ENCODE measurements at places on chromosomes 12 and 14. TPM values are rescaled to one million over a fixed set of nuclear protein-coding genes. Genes with fewer than 3 reads are reported as not detected.

GRCh38 chr12:4031703-4032291 is 158.6 kb upstream of the PARP11 start:
- peak; percentile 71 for DNase-seq

DNA sequence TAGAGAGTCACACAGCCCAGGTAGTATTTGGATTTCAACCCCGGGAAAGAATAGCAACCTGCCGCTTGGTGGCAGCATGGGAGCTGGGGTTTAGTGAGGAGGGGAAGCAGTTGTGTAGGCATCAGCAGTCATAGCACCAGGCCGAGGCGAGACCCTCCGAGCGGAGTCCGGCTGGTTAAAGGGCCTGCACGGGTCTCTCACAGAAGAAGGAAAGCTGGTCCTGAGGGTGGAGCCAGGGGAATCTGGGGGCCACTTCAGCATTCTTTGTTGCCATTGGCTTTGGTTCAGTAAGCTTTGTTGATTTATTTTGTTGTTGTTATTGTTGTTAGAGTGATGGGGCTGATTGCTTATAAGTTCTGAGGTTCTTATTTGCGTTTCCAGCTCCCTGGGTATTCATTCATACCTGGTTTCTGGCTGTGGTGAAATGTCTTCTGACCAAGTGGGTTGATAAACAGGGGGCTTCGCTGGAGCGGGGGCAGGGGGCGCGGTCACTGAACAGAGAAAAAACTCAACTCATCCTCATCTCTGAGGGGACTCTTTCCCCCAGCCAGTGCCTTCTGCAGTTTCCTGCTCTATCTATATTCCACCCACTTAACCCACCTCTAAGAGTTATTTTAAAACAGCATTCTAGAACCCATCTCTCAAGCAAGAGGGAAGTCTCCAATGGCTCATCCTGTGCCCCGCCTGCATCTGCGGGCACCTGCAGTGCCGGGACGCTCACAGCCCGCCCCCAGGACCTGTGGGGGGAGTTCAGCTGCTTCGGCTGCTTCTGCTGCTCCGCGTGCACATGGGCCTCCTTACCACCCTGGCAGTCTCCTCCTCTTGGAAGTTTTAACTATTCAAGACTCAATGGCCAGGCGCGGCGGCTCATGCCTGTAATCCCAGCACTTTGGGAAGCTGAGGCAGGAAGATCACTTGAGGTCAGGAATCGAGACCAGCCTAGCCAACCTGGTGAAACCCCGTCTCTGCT is 11.6 kb downstream of the CKB start:
- DNase-seq, result no peak

DNA sequence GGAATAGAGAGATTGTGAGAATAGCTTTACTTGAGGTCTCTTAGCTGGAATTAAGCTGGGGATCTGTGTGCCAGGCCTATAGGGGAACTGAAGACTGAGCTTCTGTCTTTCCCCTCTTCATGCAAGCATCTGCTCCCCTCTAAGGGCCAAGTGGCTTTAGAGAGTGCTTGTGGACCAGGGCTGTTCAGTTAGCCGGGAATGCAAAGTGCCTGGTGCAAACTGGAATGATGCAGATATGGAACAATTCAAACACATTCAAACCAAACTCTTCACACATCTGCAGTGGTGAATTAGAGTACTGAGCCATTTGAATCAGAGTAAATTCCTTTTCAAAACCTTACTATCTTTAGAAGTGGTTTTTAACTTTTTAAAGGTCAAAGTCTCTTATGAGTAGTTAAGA is 99.0 kb downstream of the LIN7A start:
- no peak for DNase-seq

DNA sequence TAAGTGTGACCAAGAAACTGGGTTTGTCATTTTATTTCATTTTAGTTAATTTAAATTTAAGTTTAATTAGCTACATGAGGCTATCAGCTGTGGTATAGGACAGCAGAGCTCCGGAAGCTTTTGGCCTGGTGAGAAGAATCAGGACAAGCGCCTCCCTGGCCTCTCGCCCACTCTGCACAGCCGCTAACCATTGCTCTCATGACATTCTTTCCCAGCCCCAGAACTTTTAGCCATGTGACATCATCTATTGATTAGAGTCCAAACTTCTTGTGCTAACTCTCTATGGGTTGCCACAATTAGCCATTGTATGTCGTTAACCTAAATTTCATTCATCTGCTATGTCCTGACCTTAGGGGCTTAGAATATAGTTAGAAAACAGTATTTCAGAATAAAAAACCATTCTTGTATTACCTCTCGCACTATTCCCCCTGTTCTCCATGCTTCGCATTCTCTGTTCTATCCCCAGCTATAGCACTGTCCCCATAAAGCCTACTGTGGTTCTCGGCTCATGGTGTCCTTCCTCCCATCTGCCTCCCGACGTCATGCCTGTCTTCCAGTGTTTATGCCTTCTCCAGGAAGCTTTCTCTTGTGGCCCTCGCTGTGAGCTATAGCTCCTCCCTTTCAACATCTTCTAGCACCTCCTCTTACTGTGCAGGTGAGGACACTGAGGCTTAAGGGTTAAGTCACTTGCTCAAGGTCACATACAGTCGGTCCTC is 23.5 kb downstream of the SSH1 start:
- DNase-seq, result peak; percentile 73

DNA sequence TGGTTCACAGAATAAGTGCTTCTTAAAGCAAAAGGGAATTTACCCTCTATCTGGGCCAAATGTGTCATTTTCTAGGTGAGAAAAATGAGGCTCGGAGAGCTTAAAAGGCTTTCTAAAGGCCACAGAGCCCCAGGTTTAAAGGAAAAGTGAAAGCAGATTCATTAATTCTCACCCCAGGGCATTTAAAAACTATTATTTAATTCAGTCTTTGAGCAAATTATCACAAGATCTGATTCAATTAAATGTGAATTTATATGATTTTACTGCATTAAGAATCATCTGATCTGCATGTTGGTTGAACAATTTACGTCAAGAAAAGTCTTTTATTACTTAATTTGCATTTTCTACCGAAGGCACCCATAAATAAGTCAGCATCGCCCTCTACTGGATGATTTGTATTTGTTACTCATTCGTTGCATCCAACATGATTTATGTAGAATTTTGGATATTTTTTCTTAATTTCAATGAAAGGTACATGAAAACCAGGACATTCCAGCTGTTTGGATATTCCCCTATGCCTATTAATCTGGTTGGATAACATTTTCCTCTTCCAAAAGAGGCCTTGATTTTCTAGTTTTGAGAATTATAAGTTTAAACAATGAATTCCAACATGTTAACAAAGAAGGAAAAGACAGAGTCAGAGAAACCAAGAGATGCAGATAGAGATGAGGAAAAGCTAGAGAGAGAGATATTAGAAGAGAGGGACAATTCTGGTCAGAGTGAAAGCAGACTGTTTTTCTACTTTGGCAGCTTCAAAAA is 19.1 kb upstream of the DHRS7 start:
- peak; percentile 57 for DNase-seq

GRCh38 chr14:46417066-46417465 is 234.5 kb downstream of the RPL10L start:
- no peak for DNase-seq

DNA sequence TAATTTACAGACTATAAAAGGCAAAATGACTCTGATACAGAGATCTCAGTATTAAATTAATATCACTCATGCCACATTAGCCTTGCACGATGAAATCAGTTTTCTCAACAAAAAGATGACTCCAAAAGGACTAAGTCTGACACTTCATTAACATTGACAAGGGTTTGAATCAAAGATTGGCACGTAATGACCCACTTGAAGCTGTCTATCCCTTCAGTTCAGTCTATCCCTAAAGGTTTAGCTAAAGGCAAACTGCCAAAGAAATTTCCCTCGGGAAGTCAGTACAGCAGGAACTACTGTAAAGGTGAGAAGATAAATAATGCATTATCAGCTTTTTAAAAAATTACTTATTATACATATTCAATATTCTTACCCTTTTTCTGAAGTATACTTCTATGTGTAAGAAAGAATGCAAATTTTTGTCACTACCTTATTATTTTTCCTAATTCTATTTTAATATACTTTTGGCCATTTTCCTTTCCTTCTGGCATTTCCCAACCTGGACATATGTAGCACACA is 127.1 kb downstream of the NELL2 start:
- DNase-seq, result no peak

GRCh38 chr12:119920064-119920463 is 42.9 kb upstream of the CIT start:
- DNase-seq, result no peak

DNA sequence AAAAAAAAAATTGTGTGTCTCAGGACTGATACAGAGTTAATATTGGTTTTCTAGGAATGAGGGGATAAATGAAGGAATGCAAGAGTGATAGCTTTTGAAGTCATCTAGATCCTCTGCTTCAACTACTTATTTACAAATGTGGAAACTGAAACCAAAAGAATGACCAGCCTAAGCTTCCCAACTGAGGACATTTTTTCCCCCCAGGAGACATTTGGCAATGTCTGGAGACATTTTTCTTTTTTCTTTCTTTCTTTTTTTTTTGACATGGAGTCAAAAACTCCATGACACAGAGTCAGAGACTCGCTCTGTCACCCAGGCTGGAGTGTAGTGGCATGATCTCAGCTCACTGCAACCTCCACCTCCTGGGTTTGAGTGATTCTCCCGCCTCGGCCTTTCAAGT is 15.3 kb downstream of the DLK1 start:
- no peak for DNase-seq

- peak; percentile 64 for DNase-seq
Observed at GRCh38 chr14:68714991-68715924, 77.6 kb downstream of the ZFP36L1 start.

DNA sequence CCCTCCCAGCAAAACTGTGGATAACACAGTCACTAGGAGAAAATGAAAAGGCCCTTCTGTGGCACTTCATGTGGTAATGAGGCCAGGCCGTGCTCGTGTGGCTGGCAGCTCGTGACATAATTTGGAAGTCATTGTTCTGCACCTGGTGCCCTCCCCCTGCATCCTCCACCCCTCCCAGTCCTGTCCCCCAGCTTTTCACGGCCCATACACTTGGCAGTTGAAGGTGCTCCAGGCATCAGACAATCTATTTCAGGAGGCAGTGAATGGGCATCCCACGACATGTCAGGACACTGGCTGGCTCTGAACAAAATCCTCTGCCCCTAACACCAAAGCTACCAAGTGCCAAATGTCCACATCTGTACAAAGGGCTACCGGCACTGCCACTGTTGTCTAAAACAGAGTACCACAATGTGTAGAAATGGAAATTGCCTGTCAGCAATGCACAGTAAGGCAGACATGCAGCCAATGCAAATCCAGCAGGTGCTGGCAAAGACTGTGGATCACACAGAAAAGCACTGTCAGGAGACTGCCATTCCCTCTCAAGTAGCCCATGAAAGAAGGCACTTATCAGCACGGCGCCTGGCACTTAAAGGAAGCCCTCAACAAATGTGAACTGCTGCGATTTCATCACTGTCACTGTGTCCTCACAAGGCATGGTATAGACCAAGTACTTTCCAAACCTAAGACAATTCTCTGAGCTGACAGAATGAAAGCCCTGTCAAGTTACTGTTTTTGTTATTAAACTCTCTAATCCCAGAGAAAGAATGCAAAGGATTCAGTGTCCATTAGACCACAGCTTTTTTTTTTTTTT is 39.1 kb downstream of the CORO1C start:
- DNase-seq, result peak; percentile 42

GRCh38 chr12:459430-460258 is at the start of gene B4GALNT3:
Gene B4GALNT3 (plus strand): TSS chr12:459939. CDS start chr12:460377, 438 bp downstream.
- peak; percentile 32 for DNase-seq

- DNase-seq, result no peak
Observed at GRCh38 chr14:92677087-92677668, 71.2 kb downstream of the LGMN start.

GRCh38 chr14:23939607-23940326 is 13.8 kb upstream of the DHRS4 start:
- DNase-seq, result no peak

- DNase-seq, result no peak
Observed at GRCh38 chr12:52310622-52311284, 10.4 kb downstream of the KRT83 start.

GRCh38 chr12:87815771-87816585 is 213.2 kb downstream of the C12orf50 start:
- no peak for DNase-seq

DNA sequence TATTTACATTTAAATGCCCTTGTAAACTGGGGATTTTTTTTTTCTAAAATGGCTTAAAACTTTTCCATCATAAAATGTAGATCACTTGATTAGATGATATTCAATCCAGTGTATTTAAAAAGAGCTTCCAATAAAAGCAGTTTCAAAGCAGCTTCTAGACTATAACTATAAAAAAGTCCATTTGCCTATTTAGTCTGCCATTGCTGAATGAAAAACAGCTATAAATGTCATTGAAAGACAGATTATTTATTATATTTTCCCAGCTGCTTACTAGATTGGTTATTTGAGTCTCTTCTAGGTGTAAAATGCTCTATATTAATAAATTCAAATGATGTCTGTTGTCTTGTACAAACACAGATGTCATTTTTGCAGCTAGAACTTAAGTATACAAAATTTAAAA is 414.8 kb downstream of the RMST start:
- no peak for DNase-seq

DNA sequence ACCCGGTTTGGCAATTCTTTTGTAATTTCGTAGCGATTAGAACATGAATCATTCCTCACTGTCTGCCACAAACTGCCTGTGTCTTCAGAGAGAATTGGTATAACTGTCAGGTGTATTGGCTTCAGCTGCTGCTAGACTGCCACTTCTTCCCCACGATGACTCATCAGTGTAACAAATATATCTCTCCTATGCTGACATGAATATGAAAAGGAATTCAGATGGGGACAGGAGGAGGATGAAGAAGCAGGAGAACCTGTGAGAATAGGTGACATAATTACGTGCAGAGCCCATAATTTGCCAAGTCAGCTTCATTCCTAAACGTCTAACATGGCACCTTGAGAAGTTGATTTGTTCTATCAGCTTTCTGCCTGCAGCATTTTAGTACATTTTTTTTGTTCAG is 64.9 kb downstream of the FRMD6 start:
- no peak for DNase-seq

GRCh38 chr12:109910969-109911348 is 10.9 kb downstream of the TCHP start:
- DNase-seq, result peak; percentile 55

GRCh38 chr12:5777451-5777850 is 167.6 kb downstream of the ANO2 start:
- DNase-seq, result no peak

GRCh38 chr14:104895207-104895785 is 29.4 kb upstream of the PLD4 start:
- no peak for DNase-seq

DNA sequence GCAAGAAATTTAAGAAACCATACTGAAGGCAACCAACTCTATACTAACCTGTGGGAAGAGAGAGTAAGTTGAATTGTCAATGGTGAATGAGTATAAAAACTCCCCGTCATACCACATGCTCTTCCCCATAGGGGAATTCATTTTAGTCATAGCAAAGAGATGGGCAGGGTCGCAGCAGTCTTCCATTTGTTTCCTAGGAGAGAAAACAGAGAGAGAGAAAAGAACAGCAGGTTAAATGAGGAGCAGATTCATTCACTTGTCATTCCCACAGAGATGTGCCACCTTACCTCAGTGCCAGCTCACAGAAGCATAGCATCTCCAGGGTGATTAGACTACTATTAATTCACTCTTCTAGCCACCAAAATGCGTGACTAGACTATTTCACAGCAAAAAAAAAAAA is 47.4 kb downstream of the ST8SIA1 start:
- no peak for DNase-seq

Gene ZCRB1
- 64.9 TPM for total RNA-seq

Gene KRT77
- total RNA-seq, result not detected

Gene LRRC43
- total RNA-seq, result not detected

Gene RFX4
- total RNA-seq, result not detected

Gene TM9SF1
- total RNA-seq, result 91.9 TPM

Gene RNASE7
- total RNA-seq, result not detected

Gene IL22
- total RNA-seq, result not detected

Gene TAS2R20
- not detected for total RNA-seq

Gene ITGB7
- 0.34 TPM for total RNA-seq

Gene CACNA1C
- total RNA-seq, result 1.8 TPM

Gene IAPP
- total RNA-seq, result not detected

Measured in Daoy (cell line).